ENCODE measurements at places on chromosomes 5 and 9.

DNA sequence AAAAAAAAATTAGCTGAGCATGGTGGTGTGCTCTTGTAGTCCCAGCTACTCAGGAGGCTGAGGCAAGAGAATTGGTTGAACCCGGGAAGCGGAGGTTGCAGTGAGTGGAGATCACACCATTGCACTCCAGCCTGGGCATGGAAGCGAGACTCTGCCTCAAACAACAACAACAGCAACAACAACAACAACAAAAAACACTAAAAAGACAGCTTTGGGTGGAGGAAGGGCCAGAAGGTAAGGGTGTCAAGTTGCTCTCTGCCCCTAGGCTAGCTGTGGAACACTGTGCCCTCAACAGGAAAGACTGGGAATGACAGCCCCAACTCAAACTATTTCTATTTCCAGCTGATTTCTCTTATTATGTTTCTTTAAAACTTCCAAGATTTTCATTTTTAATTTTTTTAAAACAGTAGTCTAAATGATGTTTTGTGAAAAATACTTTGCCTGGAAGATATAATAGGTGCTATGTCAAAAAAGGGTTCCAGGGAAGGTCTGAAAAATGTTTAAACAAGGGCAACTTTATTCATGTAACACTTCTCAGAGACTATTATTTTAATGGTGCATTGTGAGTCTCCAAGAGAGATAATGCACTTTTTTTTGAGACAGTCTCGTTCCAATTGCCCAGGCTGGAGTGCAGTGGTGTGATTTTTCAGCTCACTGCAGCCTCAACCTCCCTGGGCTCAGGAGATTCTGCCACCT, 29.9 kb downstream of the CLINT1 start:
- no peak for DNase-seq

GRCh38 chr5:111454198-111454622, 58.1 kb downstream of the STARD4 start:
- DNase-seq, result no peak

DNA sequence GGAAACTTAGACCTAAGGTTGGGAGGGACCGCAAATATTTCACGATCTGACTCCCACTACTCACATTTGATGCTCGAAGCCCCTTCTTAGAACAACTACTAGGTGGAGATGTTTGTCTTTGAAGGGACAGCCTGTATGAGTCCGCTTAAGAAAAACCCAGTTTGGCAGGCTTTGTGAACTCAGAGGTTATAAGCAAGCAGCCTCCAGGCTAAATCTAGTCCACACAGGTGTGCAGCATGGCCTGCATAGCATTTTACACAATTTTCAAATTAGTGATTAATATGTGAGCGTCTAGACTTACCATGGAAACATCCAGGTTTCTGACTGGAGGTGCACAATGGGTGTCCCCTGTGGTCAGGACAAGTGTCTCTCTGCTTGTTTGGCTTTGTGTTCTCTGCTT, 127.1 kb downstream of the KIF4B start:
- no peak for DNase-seq

GRCh38 chr9:128107468-128108268, 19.9 kb downstream of the PTGES2 start:
- no peak for DNase-seq

GRCh38 chr5:68459093-68459809, 243.7 kb downstream of the PIK3R1 start:
- no peak for DNase-seq

GRCh38 chr5:1006656-1007071, 1.9 kb upstream of the NKD2 start:
- no peak for DNase-seq

GRCh38 chr5:8102714-8103113, 233.8 kb downstream of the MTRR start:
- no peak for DNase-seq

DNA sequence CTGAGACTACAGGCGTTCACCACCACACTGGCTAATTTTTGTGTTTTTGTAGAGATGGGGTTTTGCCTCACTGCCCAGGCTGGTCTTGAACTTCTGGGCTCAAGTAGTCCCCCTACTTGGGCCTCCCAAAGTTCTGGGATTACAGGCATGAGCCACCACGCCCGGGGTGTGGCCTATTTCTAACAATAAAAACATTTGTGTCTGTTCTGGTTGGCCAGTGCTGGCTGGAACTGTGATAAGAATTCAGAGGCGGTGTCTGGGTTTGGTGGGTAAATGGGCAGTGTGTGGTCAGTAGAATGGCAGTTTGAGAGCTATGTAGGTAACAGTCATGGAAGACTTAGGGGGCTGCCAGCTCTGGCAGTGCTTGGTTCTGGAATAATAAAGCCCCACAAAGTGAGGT, 46.9 kb upstream of the SYNPO start:
- no peak for DNase-seq

Measured in GM10248 (cell line).